ENCODE measurements at places on chromosomes 4 and X.

GRCh38 chrX:16743604-16744325 is 24.4 kb downstream of the SYAP1 start:
- no peak for DNase-seq

DNA sequence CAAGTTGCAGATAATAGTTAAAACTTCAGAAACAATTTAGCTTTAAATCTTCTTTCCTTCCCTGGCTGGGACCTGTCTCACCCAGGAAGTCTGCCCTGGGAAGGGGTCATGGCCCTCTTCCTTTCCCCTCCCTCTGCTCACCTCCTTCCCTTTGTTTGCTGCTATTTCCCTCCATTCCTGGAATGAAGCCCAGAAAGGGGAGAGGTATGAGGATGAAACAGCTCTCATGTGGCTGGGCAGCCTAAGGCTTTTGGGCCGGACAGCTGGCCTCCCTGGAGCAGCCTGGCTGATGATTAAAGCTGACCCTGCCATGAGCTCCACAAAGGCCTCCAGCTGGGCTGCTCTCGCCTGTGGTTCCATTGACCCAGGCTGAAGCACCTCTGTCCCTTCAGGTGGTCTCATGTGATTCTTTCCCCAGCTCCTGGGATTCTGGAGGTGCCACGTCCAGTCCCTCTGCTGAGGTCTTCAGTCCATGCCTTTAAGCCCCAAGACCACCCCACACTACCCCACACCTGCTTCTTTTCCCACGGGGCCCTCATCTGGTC is 202.1 kb downstream of the PTTG2 start:
- DNase-seq, result peak; percentile 34

- no peak for DNase-seq
These were observed 45.6 kb upstream of the TENM3 start for GRCh38 chr4:182197611-182198010.

GRCh38 chrX:121052122-121052521 is 4.7 kb downstream of the GLUD2 start:
- DNase-seq, result no peak

DNA sequence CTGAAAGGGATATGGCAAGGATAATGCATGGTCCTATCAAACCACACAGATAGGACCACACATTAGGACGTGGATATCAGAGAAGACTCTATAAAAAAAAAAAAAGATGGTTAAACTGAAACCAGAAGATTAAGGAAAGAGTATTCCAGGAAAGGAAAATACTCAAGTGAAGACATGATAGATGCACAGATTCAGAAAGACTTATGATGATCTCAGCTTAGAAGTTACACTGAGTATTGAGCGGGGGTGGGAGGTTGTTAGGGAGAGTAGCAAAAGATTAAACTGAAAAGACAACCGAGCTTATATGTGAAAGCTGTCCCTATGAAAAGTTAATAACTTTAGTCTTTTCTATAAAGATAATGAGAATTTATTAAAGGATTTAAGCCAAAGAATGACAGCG is 211.0 kb upstream of the EMCN start:
- no peak for DNase-seq

GRCh38 chr4:186701788-186702187 is 21.9 kb downstream of the FAT1 start:
- no peak for DNase-seq

GRCh38 chr4:122041312-122041711 is 89.5 kb upstream of the TRPC3 start:
- DNase-seq, result no peak

GRCh38 chrX:46796574-46797191 is 37.8 kb upstream of the SLC9A7 start:
- peak; percentile 5 for DNase-seq

GRCh38 chr4:112523008-112523721 is 7.2 kb upstream of the NEUROG2 start:
- DNase-seq, result no peak

GRCh38 chr4:17356926-17357325 is 155.0 kb downstream of the QDPR start:
- DNase-seq, result no peak

DNA sequence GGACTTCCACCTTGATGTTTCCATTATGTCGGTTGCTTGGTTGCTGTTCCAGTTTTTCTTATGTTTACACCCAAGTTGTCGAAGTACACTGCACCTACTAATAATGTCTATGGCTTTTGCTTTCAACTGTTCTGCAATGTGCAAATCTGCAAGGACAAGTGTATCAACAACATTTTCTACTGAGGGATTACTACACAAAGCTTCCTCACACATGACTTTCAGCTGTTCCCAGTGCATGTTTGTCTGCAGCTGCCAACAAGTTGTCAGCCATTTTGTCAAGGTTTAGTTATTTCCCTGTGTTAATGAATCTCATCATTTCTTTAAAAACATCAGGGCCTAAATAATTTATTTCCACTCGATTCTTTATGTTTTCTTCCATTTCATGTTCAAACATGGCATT is 45.4 kb upstream of the UGT2A3 start:
- no peak for DNase-seq

Data from NCI-H774 (cell line).